Activated CD4-positive, alpha-beta T cell treated with anti-CD3 and anti-CD28 coated beads, Interleukin-2, amount 50 U/mL, for 1 hour (primary cell): ENCODE measurements at places on chromosomes 6 and 20.

DNA sequence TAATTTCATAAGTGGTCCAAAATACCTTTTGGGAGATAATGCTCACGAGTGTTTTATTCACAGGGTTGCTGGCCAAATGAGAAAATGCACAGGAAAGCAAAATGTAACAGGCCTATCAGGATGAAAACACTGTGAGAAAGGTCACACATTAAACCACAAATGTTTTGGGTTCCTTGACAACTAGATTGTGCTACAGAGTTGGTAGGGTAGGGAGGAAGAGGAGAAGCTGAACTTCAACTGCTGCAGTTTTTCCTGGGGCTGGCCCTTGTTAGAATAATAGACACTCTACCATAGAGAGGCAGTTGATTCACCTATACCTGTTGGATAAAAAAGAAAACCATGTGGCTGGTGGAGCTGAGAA is 28.1 kb upstream of the PAQR8 start:
- no peak for DNase-seq

- DNase-seq, result no peak
Measured at GRCh38 chr6:32974541-32975308, 6.3 kb downstream of the BRD2 start.

- no peak for DNase-seq
Measured at GRCh38 chr6:98823428-98824161, 10.8 kb upstream of the POU3F2 start.

DNA sequence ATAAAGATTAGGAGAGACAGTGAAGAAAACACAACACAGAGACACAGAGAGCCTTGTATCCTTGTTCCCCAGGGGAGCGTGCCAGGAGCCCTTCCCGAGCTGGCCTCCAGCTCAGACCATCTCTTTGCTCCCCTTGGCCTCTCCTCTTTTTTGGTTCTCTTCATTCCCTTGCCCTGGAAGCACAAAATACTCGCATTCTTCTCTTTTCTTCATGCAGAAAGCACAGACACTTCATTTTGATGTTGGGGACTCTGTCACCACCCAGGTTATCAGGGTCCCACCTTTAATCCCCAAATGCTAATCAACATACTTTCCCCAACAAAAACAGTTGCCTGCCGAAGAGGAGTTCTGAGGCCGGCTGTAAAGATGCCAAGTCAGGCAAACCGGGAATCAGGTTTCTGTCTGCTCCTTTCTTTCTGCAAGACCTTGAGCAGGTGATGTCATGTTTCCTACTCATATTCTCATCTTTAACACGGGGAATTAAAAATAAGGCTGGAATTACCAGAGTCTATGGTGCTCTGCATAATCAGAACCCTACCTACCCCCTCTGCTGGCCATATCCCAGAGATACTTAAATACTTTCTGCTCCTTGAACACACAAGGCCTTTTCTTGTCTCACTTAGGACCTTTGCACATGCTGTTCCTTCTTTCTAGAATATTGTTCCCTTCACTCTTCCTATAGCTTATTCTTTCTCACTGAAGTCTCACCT is 21.7 kb downstream of the TGM6 start:
- no peak for DNase-seq

GRCh38 chr6:170112583-170112860 is 178.4 kb downstream of the DLL1 start:
- DNase-seq, result no peak

DNA sequence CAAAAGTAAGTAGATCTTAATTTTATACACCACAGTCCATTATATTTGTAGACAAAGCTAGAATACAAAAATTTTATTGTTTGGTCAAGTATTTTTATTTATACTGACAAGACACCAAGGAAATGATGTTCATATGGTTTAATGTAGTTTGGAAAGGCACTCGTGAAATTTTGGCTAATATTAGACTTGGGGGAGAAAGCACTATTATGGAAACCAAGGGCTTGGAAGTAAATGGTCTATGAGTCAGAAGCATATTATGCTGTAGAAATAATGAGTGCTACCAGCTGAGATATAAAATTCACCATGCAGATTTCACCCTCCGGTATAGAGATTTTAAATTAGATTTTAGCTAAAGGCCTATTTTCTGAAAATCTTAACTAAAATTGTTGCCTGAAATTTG is 233.6 kb downstream of the KCNQ5 start:
- DNase-seq, result no peak

GRCh38 chr6:71524201-71524600 is 235.6 kb downstream of the OGFRL1 start:
- no peak for DNase-seq

GRCh38 chr6:103277936-103278335 is 1581.8 kb downstream of the HACE1 start:
- no peak for DNase-seq

DNA sequence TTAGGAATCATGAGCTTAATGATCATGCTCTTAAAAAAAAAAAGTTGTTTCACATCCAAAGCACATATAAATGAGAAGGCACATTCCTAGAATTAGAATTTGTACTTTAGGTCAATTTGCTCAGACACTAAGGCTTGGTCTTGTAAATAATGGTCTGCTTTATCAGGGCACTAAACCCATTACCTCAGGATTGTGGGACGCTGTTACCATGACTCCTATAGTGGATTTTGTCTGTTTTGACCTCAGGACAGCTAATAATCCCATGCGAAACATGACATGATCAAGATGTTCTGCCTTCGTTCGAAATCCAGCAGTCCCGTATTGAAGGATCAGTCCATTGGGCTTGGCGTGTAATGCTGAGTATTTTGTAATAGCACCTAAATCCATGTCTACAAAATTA is 2.4 kb downstream of the PGM3 start:
- DNase-seq, result no peak

DNA sequence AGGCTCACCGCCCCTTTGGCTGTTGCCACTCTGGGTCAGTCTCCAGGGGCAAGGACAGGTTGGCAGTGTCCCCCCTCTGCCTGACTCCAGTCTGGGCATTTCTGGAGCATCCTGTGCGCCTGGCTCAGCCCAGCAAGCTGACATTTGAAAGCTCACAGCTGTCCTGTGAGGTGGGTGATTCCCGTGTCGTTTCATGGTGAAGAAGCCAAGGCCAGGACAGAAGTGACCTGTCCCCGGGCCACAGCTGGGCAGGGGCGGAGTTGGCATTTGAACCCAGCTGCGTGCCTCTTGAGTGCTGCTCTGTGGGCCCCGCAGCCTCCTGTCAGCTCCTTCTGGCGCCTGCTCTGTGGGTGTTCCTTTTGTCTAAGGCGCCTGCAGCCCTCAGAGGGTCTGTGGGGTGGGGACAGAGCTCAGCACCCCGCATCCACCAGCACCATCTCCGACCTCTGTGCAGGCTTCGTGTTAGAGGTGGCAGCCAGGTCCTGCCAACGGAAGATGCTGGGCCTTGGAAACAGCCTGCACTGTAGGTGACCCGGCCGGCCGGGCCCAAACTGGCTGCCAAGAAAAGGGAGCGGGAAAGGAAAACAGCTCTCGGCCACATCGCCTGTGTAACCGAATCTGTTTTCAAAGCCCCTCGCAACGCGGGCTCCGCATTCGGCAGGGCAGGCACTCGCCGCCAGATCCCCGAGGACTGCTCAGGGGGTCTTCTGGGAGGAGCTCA is 5.8 kb upstream of the GATA5 start:
- DNase-seq, result no peak

GRCh38 chr6:119352001-119352400 is 2.4 kb upstream of the MAN1A1 start:
- DNase-seq, result no peak

- DNase-seq, result no peak
Measured at GRCh38 chr6:111098597-111098996, 11.3 kb downstream of the SLC16A10 start.

- DNase-seq, result no peak
Measured at GRCh38 chr6:72631480-72631879, 9.6 kb downstream of the KCNQ5 start.

DNA sequence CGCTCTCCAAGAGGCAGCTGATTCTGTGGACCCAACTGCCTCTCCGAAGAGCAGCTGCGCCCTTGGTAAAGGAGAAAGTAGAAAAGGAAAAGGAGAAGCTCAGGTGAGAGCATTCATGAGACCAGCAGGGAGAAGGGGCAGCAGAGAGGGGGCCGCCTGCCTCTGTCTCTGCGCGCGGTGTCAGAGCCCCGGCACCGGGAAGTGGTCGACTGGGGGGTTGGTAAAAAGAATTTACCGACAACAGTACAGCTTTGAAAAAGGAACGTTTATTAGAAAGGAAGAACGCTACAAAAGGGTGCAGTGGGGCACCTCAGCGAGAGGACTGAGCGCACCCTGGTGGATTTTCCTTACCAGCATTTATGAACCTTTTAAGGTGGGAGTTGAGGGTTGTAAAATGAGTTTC is 61.9 kb downstream of the GPR6 start:
- DNase-seq, result peak; percentile 16

DNA sequence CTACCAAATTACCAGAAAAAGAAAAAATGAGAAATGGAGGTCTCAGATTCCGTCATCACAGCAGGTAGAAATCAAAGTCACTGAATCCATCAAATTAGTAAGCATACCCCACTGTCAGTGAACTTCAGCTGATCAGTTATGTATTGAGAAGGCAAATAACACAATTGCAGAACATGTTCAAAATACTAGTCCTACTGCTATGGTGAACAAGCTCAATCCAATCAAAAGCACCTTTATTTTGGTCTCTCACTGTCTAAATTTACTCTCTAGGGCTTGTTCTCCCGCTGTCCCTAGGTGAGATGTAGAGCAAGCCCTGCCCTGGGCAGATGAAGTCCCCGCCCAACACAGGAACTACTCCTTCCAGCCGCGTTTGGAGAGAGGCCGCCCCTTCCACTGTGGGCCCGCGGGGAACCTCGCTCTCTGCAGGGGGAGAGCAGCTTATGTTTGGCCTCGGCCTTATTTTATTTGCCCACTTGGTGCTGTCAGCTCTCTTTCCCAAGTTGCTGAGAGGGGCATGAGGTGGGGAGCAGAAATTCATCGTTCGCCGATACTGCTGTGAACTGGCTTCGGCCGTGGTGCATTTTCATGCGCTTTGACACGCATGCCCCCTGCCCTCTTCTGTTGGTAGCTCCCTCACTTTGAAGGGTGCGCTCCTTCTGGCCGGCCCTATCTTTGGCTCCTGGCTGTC is 14.3 kb upstream of the MAP1LC3A start:
- peak; percentile 24 for DNase-seq

DNA sequence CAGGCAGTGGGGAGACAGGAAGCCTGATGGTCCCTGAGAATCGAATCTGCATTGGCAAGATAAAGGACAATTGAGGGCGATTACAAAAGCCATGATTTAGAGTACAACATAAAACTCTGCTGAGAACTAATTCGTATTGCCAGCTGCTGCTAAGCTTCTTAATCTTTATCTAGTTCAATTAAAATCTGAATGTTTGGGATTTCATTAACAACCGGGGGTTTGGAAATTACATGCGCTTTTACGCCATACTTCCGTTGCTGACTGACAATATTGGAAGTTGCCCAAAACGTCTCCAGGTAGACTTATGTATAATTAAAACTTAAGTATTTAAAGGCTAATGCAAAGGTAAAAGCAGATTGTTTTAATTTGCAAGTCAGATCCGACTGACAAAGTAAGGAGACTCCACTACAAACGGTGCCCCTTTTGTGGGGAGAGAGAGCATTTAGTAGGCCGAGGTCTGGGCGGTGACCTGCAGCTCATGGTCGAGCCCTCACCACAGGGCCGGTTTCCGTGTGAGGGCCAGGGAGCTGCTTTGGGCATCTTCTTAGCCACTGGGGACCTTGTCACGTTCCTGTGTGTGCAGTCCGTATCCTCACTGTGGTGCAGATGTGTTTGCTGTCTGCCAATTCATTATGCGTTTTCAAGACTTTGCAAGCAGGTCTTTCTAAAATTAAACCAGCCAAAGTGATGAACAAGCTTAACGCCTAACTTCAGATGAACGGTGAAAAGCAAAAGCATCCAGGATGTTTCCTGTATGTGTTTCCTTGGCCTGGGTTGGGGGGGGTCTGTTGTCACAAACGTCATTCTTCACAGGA is 49.9 kb downstream of the CDH4 start:
- DNase-seq, result no peak

GRCh38 chr6:21955053-21955595 is 341.7 kb downstream of the PRL start:
- no peak for DNase-seq

GRCh38 chr6:106104476-106104875 is 18.3 kb downstream of the PRDM1 start:
- DNase-seq, result no peak

DNA sequence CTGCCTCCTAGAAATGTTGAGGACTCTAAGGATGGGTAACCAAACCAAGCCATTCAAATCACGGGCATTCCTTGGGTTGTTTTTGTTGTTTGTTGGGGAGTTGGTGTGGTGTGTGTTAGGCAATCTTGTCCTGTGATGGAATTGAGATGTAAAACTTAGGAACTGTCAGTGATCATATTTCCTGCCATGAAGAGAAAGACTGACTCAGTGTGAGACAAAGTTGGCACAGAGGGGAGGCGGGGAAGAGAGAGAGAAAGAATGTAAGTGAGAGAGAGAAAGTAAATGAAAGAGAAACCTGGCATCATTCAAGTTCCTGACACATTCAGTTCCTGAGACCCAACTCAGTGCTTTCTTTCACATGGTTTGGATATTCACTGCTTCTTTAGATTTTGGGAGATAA is 21.6 kb upstream of the FBXO30 start:
- DNase-seq, result no peak

DNA sequence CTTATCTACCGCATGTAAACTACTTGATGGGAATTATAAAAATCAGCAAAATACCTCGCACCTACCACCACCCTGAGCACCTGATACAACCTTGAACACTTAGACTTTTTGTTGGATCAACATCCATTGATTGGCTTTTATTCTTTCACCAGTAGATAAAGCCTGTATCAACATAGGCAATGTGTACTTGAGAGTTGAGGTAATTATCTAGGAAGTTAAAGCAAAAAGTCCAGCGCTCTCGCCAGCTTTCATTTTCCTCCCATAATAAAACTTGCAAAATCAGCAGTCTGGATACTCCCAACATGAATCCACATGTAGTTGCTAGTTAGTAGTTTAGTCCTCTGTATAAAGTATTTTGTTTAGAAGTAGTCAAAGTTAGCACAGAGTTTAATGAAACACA is 132.0 kb upstream of the PRDM1 start:
- DNase-seq, result no peak

GRCh38 chr6:130381012-130381411 is 15.2 kb downstream of the TMEM200A start:
- DNase-seq, result no peak

DNA sequence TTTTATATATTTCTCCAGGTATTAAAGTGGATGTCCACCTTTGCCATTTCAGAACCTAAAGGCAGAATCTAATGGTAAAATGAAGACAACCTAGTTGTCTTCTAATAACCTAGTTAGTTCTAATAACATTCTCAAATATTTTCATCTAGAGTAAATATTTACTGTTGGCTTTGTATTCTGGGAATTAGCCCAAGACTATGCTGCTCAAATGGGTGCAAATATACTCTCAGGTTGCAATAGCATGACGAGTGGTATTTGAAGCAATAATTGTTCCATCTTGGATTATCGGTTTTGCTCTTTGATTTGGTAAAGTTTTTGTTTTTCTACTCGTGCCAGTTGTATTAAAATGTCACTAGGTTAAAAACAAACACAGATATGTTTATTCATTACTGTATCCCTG is 21.0 kb upstream of the RSPH4A start:
- DNase-seq, result no peak
